ENCODE measurements at places on chromosomes 12 and 14. TPM values are rescaled to one million over a fixed set of nuclear protein-coding genes. Genes with fewer than 3 reads are reported as not detected.

The AHSA1 gene
- polyA plus RNA-seq = 93.7 TPM

The B4GALNT3 gene
- polyA plus RNA-seq = 10.3 TPM

The CD4 gene
- polyA plus RNA-seq = 2.1 TPM

The PLEK2 gene
- 5.3 TPM for polyA plus RNA-seq

The SIX4 gene
- polyA plus RNA-seq = 0.50 TPM

The CFAP73 gene
- 0.10 TPM for polyA plus RNA-seq

The MAPK1IP1L gene
- 28.2 TPM for polyA plus RNA-seq

The CLEC1B gene
- polyA plus RNA-seq = not detected

The PTPRO gene
- 8.1 TPM for polyA plus RNA-seq

The KRT79 gene
- polyA plus RNA-seq = not detected

The CCDC184 gene
- polyA plus RNA-seq = 2.8 TPM

The ACRBP gene
- polyA plus RNA-seq = 0.25 TPM

The PTGDR gene
- polyA plus RNA-seq = 0.38 TPM

GRCh38 chr12:43728117-43728516 is 30.5 kb downstream of the PUS7L start:
- no peaks in the 10 kb centered on the region for H3K4me1 ChIP-seq
- H3K27me3 ChIP-seq = no peaks in the 10 kb centered on the region
- no peak overlapping the region for H3K4me3 ChIP-seq
- no peak overlapping the region for H3K27ac ChIP-seq

- H3K4me1 ChIP-seq = no peaks in the 10 kb centered on the region
- DNase-seq = no peak
- no peaks in the 10 kb centered on the region for H3K36me3 ChIP-seq
- H3K27me3 ChIP-seq = no peaks in the 10 kb centered on the region
- no peak overlapping the region for H3K27ac ChIP-seq
- no peak overlapping the region for H3K4me3 ChIP-seq
These were observed 55.5 kb upstream of the TTC7B start for GRCh38 chr14:90871605-90872233.

- no peaks in the 10 kb centered on the region for H3K36me3 ChIP-seq
- H3K4me3 ChIP-seq = no peak overlapping the region
- DNase-seq = no peak
- no peaks in the 10 kb centered on the region for H3K27me3 ChIP-seq
These were observed 150.8 kb downstream of the FBXL14 start for GRCh38 chr12:1443421-1444141.

- DNase-seq = no peak
- no peaks in the 10 kb centered on the region for H3K36me3 ChIP-seq
- H3K4me3 ChIP-seq = no peak overlapping the region
- H3K27me3 ChIP-seq = no peaks in the 10 kb centered on the region
- H3K4me1 ChIP-seq = peaks cover 2% of the 10 kb centered on the region
- no peak overlapping the region for H3K27ac ChIP-seq
These were observed 141.8 kb upstream of the DYRK2 start for GRCh38 chr12:67506739-67507138.

DNA sequence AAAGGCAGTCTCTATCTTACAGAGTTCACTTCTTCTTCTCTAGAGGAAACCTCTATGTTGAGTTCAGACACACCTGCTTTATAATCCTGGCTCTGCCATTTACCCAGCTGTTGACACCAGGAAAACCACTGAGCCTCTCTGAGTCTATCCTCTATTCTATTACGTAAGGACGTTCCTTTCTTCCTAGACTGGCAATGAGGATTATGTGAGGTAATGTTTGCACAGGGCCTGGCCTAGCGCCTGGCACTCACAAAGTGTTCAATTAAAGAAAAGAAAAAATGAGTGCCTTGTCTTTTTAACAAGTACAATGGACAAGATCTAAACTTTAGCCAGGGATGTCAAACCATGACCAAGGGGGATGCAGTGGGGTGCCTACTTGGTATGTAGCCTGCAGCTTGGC is 641.9 kb upstream of the TBX3 start:
- no peaks in the 10 kb centered on the region for H3K36me3 ChIP-seq
- no peaks in the 10 kb centered on the region for H3K27me3 ChIP-seq
- H3K4me3 ChIP-seq = no peak overlapping the region
- H3K4me1 ChIP-seq = peaks cover 7% of the 10 kb centered on the region
- H3K27ac ChIP-seq = peak overlapping the region; percentile 33

DNA sequence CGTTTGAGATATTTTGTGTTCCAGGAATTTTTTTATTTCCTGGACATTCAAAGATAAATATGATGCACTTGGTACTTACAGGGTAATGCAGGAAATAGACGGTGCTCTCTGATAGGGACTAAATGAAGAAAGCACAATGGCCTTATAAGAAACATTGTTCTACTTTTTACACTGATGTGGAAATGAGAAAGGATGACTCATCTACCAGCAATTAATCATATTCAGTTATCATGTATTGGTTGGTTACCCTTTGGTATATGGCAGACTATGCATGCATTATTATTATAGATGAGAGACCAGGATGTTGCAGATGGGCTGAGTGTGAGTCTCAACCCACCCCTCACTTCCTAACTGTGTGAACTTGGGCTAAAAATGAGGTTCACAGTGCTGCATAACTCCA is 222.2 kb downstream of the FLRT2 start:
- H3K36me3 ChIP-seq = no peaks in the 10 kb centered on the region
- H3K27ac ChIP-seq = no peak overlapping the region
- no peak overlapping the region for H3K4me3 ChIP-seq
- no peak for DNase-seq

DNA sequence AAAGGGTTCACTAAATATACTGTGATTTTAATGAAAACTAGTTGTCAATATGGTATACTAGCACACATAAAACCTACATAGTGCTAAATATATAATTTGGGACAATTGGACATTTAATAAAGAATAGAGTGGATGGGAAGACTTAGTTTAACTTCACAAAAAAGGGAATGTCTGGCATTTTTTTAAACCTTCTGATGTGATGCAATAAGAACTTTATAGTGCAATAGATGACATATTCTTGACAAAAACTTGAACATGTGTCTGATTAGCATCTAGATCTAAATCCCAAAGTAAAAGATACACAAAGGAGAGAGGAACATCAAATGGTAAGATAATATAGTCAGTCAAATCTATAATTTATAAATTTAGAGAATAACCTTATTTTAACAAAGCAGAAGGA is 488.3 kb upstream of the SYT1 start:
- H3K4me3 ChIP-seq = no peak overlapping the region
- H3K27ac ChIP-seq = no peak overlapping the region
- no peaks in the 10 kb centered on the region for H3K4me1 ChIP-seq
- H3K36me3 ChIP-seq = no peaks in the 10 kb centered on the region

- H3K27ac ChIP-seq = no peak overlapping the region
- no peaks in the 10 kb centered on the region for H3K4me1 ChIP-seq
- no peaks in the 10 kb centered on the region for H3K27me3 ChIP-seq
- no peaks in the 10 kb centered on the region for H3K36me3 ChIP-seq
These were observed 57.9 kb downstream of the NAV3 start for GRCh38 chr12:77888611-77889010.

GRCh38 chr14:34843011-34843554 is 32.1 kb downstream of the BAZ1A start:
- H3K27me3 ChIP-seq = no peaks in the 10 kb centered on the region
- no peak overlapping the region for H3K4me3 ChIP-seq
- H3K27ac ChIP-seq = no peak overlapping the region
- H3K4me1 ChIP-seq = no peaks in the 10 kb centered on the region
- H3K36me3 ChIP-seq = no peaks in the 10 kb centered on the region

GRCh38 chr12:124782132-124782531 is 81.5 kb downstream of the SCARB1 start:
- H3K27me3 ChIP-seq = no peaks in the 10 kb centered on the region
- no peaks in the 10 kb centered on the region for H3K4me1 ChIP-seq
- no peaks in the 10 kb centered on the region for H3K36me3 ChIP-seq
- no peak for DNase-seq

- H3K36me3 ChIP-seq = no peaks in the 10 kb centered on the region
- H3K27ac ChIP-seq = no peak overlapping the region
- no peak for DNase-seq
- H3K27me3 ChIP-seq = no peaks in the 10 kb centered on the region
- H3K4me1 ChIP-seq = no peaks in the 10 kb centered on the region
- H3K4me3 ChIP-seq = no peak overlapping the region
These were observed 45.5 kb upstream of the GAS2L3 start for GRCh38 chr12:100528034-100528433.

- H3K27me3 ChIP-seq = no peaks in the 10 kb centered on the region
- H3K4me1 ChIP-seq = no peaks in the 10 kb centered on the region
- H3K4me3 ChIP-seq = no peak overlapping the region
- H3K36me3 ChIP-seq = no peaks in the 10 kb centered on the region
These were observed 476.5 kb downstream of the FOXG1 start for GRCh38 chr14:29242755-29243754.

DNA sequence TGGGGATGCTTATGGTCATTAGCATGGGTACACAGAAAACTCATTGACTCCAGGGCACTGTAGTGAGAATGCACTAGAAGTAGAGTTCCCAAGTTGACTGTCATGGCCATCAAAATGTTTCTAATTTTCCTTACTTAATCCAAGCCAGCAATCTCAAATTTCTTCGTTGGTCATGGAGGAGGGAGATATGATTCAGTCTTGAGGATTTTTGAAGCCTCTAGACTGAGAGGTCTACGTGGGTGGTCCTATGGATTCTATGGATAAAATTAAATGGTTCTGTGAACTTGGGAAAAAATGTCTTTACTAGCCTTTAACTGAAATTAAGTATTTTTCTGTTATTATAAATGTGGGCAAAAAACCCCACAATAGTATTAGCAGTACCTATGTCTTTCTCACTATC is 508.5 kb downstream of the FUT8 start:
- no peak overlapping the region for H3K27ac ChIP-seq
- no peaks in the 10 kb centered on the region for H3K27me3 ChIP-seq
- H3K4me1 ChIP-seq = no peaks in the 10 kb centered on the region
- no peak for DNase-seq

DNA sequence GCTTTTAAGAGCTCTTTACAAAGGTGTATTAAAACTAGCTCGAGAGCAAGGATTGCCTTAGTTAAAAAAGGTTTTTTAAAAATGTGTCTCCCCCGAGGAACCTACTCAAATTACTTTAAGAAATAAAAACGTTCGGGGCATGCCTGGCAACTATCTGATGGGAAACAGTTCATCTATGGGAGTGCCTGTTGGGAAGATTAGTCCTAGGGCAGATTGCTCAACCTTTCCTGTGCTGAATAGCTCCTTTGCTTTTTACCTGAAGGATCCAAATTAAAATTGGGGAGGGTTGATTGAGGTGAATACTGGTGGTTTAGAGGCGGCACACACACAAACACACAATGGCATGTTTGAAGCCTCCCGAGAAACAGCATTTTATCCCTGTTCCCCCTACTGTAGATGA is 541.4 kb upstream of the ATP2B1 start:
- no peak overlapping the region for H3K27ac ChIP-seq
- no peak overlapping the region for H3K4me3 ChIP-seq
- DNase-seq = no peak
- H3K27me3 ChIP-seq = no peaks in the 10 kb centered on the region
- no peaks in the 10 kb centered on the region for H3K36me3 ChIP-seq

GRCh38 chr12:94717108-94717507 is 66.8 kb upstream of the TMCC3 start:
- no peaks in the 10 kb centered on the region for H3K27me3 ChIP-seq
- no peak for DNase-seq
- H3K4me1 ChIP-seq = no peaks in the 10 kb centered on the region
- H3K27ac ChIP-seq = no peak overlapping the region
- no peaks in the 10 kb centered on the region for H3K36me3 ChIP-seq

- DNase-seq = no peak
- H3K4me3 ChIP-seq = no peak overlapping the region
- H3K27ac ChIP-seq = no peak overlapping the region
These were observed 50.6 kb downstream of the EP400 start for GRCh38 chr12:132000286-132000872.

- no peaks in the 10 kb centered on the region for H3K4me1 ChIP-seq
- H3K4me3 ChIP-seq = no peak overlapping the region
These were observed 19.4 kb downstream of the TMEM116 start for GRCh38 chr12:111993292-111994150.

- no peak overlapping the region for H3K4me3 ChIP-seq
- DNase-seq = no peak
- H3K27ac ChIP-seq = no peak overlapping the region
- H3K27me3 ChIP-seq = no peaks in the 10 kb centered on the region
- no peaks in the 10 kb centered on the region for H3K4me1 ChIP-seq
These were observed 13.8 kb upstream of the EEA1 start for GRCh38 chr12:92942905-92943304.

- no peaks in the 10 kb centered on the region for H3K4me1 ChIP-seq
- no peaks in the 10 kb centered on the region for H3K36me3 ChIP-seq
- H3K27ac ChIP-seq = no peak overlapping the region
- H3K27me3 ChIP-seq = no peaks in the 10 kb centered on the region
These were observed 234.0 kb downstream of the SYT1 start for GRCh38 chr12:79098530-79098929.

DNA sequence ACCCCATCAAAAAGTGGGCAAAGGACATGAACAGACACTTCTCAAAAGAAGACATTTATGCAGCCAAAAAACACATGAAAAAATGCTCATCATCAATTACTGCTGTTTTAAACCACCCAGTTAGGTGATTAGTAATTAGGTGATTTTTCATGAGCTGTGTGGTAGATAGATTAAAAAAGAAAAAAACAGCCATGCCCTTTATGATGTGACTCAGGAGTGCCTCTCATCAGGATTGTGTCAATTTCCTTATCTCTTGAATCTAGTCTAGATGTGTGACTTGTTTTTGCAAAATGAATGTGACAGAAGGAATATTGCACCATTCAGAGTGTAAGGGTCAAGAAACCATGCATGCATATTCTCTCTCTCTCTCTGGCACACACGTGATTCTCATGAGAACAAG is 5.7 kb downstream of the OR10A7 start:
- H3K36me3 ChIP-seq = no peaks in the 10 kb centered on the region
- no peak for DNase-seq
- no peak overlapping the region for H3K4me3 ChIP-seq
- no peaks in the 10 kb centered on the region for H3K27me3 ChIP-seq
- no peak overlapping the region for H3K27ac ChIP-seq
- no peaks in the 10 kb centered on the region for H3K4me1 ChIP-seq

DNA sequence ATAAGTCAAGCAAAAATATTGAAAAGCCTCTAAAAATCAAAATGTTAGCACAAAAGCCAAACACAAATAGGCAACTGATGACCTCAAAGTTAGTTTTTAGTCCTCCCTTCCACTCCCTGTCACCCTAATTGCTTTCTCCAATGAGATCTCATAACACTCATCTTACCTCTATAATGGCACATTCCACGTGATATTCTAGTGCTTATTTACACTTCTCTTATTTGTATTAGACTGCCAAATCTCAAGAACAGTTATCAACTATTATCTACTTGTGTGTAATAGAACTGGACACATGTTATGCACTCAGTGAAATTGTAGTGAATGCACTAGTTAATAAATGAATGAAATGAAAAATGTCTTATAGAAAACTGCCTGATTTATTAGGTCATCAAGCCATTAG is 55.5 kb upstream of the AVPR1A start:
- no peaks in the 10 kb centered on the region for H3K27me3 ChIP-seq
- H3K4me3 ChIP-seq = no peak overlapping the region
- H3K4me1 ChIP-seq = no peaks in the 10 kb centered on the region
- no peak for DNase-seq
- H3K27ac ChIP-seq = no peak overlapping the region

All from aorta (tissue), 5 donors.